ENCODE measurements at places on chromosomes 7 and 10. TPM values are rescaled to one million over a fixed set of nuclear protein-coding genes. Genes with fewer than 3 reads are reported as not detected.

The KIAA1549 gene
- 2.8 TPM for total RNA-seq

The CASD1 gene
- 23.7 TPM for total RNA-seq

The SPDYE8 gene
- not detected for total RNA-seq

DNA sequence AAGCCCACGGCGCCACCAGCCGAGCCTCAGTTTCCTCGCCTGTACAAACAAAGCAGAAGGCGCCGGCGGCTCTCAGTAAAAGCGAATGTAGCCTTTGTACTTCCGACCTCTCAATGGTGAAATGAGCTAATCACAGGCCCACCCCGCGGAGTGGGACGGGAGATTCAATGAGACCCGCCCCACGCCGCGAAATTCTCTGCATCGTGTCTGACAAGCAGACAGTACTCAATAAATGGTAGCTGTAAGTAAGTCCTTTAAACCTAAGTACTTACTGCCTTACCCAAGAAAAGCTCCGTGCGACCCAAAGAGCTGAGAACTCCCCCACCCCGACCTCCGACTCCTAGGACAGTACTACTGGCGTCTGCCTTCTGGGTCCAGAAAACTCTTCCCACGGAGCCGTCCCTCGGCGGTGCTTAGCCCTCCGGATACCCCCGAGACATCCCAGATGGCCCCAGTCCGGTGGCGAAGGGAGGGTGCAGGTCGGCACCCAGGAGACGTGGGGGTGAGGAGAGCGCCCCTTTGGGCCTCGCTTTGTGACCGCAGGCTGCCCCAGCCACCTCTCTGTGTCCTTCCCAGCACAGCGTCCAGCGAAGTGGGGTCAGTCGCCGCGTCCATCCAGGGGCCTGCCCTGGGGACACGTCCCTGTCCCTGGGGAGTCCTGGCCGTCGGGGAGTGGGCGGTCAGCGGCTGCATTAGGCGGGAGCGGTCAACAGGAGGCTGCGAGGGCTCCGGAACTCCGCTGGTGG is 972 bp upstream of the CXCL12 start:
- DNase-seq, result no peak

The SORCS1 gene
- total RNA-seq, result 2.9 TPM

DNA sequence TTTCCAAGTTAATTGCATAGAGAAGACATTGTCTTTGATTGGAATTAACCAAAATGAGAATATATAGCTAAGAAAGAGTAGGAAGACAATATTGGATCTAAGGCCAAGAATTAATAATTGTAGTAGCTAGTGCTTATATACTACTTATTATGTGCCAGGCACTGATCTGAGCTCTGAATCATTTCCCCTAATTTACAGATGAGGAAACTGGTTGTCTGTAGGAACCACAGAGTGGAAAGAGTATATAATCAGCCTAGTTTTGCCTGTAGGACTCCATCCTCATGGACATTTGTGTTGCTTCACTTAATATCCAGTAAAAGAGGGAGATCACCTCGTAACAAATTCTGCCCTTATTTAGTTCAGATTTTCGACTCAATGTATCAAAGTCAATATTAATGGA is 127.9 kb downstream of the ARID5B start:
- no peak for DNase-seq

DNA sequence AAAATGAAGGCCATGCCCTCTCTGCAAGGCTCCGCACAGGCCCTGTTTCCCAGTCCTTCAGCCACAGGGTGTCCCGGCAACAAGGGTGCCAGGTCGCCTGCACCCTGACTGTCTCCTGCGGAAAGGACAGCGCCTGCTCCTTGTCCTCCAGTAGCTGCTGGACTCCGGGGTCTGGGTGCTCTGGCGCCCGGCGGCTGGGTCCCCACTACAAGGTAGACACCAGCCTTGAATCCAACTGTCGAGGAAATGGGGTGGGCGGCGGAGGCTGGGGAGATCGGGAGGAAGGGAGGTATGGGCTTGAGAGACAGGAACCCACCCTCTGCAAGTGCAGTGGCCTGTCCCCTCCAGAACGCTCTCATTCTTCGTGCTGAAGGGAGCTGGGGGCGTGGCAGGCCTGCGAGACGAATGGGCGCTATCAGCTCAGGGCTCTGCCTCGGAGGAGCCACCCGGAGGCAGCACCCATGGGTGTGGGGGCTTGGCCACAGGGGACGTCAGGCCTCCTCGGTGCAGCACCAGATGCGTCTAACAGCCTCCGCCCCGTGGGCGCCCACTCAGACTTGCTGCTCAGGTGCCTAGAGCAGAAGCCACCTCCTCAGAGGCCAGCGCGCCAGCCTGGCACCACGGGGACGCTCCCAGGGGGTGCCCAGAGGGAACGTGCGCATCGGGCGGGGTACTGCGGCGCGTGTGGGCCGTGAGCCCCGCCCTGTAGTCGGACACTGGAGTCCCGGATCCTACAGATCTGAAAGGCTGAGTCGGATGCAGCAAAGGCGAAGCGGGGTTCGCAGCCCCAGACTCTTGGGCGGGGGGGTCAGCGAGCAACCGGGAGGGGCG is 15.6 kb downstream of the ADAM8 start:
- DNase-seq, result peak; percentile 46

GRCh38 chr10:99235658-99236626 is at the start of gene HPSE2:
Gene HPSE2 (minus strand): TSS chr10:99235852.
- DNase-seq, result no peak

DNA sequence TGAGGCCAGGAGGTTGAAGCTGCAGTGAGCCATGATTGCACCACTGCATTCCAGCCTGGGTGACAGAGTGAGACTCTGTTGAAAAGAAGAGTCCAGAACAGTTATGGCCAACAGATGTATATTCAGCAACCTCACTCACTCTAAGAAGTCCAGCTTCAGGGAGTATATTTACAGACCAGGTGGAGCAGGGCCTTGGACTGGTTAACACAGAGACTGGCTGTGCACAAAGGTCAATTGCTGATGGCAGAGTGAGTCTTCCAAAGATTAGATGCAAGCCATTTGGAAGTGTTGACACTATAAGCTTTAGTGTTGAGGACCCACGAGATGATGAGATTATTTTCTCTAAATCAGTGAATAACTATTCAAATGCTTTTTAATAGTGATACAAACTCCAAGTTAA is 24.9 kb downstream of the CLRN3 start:
- no peak for DNase-seq

The NEBL gene
- total RNA-seq, result 85.2 TPM

DNA sequence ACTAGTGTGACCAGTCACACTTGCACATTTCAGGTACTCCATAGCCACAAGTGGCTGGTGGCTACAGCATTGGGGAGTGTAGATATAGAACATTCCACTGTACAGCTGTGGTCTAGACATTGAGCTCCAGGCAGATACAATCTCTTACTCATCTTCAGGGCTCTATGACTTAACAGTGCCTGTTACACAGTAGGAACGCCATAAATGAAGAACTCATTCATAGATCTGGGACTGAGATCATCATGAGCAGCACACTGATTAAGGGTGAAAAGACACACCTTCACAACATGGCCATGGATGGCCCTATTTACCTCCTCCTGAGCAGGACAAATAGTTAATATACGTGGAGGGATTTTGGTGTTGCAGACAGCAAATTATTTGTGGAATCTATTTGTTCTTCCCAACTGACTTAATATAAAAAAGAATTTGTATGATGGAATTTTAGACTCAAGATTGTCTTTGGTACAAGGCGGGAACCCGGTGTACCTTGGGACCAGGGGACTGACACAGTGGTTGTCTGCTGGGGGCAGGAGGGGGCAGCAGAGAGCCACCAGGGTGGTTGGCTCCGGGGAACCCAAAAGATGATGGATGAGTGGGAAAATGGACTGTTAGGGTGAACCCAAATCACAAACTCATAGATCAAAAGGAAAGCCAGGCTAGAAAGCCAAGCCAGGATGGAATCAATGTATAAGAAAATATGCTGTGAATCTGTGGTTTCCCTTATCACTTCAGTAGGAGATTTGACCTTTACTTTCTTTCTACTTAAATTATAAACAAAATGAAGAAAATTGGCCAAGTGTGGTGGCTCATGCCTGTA is 24.3 kb upstream of the CPA2 start:
- no peak for DNase-seq

- DNase-seq, result no peak
Observed at GRCh38 chr10:110399965-110400933, 95.5 kb upstream of the SMNDC1 start.

DNA sequence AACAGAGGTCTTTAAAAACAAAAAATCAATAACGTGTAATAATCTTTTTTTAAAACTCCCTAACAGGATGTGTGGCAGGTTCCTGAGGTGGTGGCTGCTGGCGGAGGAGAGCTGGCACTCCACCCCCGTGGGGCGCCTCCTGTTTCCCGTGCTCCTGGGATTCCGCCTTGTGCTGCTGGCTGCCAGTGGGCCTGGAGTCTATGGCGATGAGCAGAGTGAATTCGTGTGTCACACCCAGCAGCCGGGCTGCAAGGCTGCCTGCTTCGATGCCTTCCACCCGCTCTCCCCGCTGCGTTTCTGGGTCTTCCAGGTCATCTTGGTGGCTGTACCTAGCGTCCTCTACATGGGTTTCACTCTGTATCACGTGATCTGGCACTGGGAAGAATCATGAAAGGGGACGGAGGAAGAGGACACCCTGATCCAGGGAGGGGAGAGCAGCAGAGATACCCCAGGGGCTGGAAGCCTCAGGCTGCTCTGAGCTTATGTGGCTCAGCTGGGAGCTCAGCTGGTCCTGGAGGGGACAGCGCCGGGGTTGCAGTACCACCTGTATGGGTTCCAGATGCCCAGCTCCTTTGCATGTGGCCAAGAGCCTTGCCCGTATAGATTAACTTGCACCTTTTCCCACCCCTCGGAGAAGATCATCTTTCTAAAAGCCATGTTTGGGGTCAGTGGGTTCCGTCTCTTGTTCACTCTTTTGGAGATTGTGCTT is 16.7 kb upstream of the AZGP1 start:
- no peak for DNase-seq

- DNase-seq, result no peak
Observed at GRCh38 chr10:120613180-120613579, 156.2 kb downstream of the PLPP4 start.

DNA sequence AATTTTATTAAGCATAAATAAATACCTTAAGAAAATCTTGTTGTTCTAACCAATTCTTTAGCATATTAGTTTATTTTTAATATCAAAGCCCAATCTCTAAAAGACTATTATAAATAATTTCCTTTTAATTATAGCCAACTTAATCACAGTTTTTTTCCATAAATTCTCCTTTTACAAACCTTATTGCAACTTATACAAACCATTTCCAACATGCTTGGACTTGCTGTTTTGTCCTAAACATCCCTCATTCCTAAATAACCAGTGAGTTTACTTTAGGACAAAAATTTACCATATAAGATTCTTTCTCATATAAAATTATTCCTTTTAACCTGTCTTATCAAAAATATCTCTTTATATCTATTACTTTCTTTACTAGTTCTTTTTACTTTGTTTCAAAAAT is 25.2 kb upstream of the LSM8 start:
- DNase-seq, result no peak

The ENO4 gene
- 1.9 TPM for total RNA-seq

The TDRD1 gene
- 0.73 TPM for total RNA-seq

DNA sequence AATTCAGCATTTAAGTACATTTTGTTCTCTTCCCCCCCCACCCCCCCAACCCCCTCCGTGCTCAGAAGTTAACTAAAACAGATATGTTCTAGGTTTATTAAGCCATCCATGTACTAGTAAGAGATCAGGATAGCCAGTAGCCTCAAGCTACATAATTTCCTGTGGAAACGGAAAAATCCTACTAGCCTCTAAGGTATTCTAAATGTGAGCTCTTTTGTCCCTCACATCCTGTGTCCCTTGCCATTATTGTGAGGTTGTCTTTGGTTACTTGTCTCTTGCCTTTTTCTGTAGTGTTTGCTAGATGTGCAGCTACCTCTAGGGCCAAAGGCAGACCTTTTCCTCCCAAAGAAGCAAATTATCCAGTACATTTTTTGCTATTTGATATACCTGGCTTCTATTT is 92.1 kb downstream of the BTRC start:
- DNase-seq, result no peak

GRCh38 chr7:25913598-25914224 is 238.3 kb upstream of the NFE2L3 start:
- DNase-seq, result no peak

DNA sequence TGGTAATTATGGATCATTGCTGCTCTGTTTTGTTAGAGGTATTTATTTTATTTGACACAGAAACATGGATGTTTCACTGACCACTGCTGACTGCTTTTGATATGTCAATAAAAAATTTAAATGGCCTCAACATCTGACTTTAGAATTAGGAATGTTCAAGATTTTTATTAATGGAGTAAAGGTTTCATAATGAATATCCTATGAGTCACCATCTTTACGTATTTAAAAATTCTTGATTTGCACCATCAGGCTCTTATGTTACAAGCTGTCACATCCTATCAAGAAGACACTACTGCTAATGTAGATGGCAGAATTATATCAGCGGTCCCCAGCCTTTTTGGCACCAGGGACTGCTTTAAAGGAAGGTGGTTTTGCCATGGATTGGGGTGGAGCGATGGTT is 578.7 kb upstream of the NRP1 start:
- no peak for DNase-seq

GRCh38 chr10:88835910-88836221 is 15.8 kb downstream of the ANKRD22 start:
- DNase-seq, result no peak

- DNase-seq, result no peak
Observed at GRCh38 chr7:131536361-131536849, 20.0 kb downstream of the PODXL start.

The LRGUK gene
- 2.6 TPM for total RNA-seq

Data from breast epithelium (tissue), 4 donors.